ENCODE measurements at places on chromosomes 11 and 22. TPM values are rescaled to one million over a fixed set of nuclear protein-coding genes. Genes with fewer than 3 reads are reported as not detected.

- DNase-seq: no peak
These were observed 2.5 kb upstream of the LRRC74B start for GRCh38 chr22:21042978-21043859.

- DNase-seq: no peak
These were observed 306.3 kb upstream of the ANO3 start for GRCh38 chr11:26025676-26026075.

DNA sequence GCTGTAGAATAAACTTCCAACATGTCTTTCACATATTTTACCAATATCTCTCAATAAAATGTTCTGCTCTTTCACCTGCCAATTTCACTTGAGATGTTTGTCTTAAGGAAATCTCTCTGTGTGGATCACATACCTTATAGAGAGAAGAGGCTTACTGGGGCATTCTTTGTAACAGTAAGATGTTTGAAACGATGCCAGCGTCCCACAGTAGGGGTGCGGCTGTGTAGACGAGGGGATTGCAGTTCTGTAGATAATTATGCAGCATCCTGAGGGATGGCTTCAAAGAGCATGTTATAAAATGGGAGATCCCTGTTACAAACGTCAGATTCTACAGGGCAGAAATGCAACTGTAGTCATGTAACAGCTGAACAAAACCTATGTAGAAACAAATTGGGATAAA, 200.0 kb downstream of the TBC1D22A start:
- DNase-seq: no peak

- no peak for DNase-seq
These were observed 24.6 kb upstream of the CCDC90B start for GRCh38 chr11:83310718-83311117.

DNA sequence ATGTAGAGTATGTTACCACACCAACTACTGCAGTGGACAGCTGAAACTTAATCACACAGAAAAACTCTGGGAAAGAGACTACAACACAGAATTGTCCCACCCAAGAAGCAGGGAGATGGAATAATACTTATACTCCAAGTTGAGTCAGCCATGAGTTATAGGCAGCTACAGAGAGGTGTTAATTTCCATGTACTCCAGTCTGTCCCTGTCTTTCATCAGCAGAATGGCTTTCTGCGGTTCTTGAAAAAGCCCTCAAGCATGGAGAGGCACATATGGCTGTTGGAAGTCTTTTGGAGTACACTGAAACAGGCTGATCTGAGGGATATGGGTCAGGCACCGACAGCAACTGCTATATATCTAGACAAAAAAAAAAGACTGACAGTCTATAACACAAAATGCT, 219.5 kb downstream of the DLG2 start:
- no peak for DNase-seq

OR2D2 gene
- total RNA-seq: 0.49 TPM

DNA sequence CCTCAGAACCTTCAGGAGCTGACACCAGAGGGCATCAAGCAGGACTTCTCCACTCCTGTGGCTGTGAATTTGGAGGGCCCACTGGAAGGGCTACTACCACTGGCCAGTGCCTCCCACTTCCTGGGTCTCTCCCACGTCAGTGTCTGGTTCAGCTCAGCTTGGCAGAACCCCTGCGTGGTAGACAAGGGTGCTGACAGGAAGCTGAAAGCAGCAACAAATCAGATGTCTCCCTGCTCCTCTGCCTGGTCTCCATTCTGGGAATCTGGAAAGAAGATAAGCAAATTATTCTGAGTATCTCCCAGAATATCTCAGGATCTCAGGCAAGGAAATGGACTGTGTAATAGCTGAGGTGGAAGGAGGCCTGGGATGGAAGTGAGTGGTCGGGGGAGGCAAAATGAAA, 61.5 kb downstream of the TMPRSS5 start:
- no peak for DNase-seq

DNA sequence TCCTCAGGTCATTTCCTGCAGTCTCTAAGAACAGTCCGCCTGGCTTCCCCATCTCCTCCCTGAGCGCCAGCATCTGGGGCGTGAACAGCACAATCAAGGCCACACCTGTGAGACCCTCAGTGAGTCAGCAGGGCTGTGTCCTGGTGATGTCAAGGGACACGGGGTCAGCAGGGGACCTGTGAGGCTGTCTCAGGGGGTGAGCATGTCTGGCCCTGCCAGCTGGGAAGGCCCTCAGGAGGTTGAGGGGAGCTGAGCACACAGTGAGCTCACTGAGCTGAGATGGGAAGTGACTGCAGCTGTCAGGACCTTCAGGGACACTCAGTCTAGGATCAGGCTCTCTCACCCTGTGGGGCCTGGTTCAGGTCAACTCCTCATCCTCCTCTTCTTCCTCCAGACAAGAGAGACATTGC, 46.6 kb upstream of the VPREB1 start:
- no peak for DNase-seq

DNA sequence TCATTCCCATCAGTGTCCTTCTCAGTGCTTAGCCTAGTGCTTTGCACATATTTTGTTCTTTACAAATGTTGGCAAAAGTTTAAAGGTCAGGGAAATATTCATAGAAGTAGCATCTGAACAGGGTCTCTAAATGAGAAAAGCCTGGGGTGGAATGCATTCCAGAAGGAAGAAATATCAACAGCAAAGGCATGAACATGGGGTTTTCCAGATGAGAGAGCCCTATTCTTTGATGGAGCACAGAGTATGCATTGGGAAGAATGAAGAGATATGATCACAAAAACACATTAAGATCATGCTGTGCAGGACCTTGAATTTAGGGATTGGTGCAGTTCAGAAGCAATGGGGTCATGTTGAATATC, 140.2 kb downstream of the SNX19 start:
- no peak for DNase-seq

PATE4 gene
- not detected for total RNA-seq

PDE3B gene
- total RNA-seq: 33.0 TPM

- no peak for DNase-seq
These were observed 230.8 kb upstream of the DDI1 start for GRCh38 chr11:103805688-103806009.

GRCh38 chr22:23513133-23513532, 67.0 kb downstream of the IGLL1 start:
- no peak for DNase-seq

DNA sequence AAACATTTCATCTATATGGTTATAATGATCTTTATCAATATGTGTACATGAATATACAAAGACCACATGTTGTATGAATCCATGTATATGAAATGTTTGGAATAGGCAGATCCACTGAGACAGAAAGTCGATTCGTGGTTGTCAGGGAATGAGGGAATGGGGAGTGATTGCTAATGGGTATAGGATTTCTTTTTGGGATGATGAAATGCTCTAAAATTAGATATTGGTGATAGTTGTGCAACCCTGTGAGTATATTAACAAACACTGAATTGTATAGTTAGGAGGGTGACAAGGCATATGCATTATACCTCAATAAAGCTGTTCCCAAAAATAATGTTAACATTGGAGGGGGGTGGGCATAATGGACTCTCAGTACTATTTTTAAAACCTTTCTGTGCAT, 5.0 kb upstream of the PTPMT1 start:
- no peak for DNase-seq

YAP1 gene
- total RNA-seq: 158 TPM

- no peak for DNase-seq
These were observed 4.4 kb upstream of the KRTAP5-9 start for GRCh38 chr11:71543866-71544265.

Data from Panc1 (cell line).